ENCODE measurements at places on chromosomes 13 and 19.

DNA sequence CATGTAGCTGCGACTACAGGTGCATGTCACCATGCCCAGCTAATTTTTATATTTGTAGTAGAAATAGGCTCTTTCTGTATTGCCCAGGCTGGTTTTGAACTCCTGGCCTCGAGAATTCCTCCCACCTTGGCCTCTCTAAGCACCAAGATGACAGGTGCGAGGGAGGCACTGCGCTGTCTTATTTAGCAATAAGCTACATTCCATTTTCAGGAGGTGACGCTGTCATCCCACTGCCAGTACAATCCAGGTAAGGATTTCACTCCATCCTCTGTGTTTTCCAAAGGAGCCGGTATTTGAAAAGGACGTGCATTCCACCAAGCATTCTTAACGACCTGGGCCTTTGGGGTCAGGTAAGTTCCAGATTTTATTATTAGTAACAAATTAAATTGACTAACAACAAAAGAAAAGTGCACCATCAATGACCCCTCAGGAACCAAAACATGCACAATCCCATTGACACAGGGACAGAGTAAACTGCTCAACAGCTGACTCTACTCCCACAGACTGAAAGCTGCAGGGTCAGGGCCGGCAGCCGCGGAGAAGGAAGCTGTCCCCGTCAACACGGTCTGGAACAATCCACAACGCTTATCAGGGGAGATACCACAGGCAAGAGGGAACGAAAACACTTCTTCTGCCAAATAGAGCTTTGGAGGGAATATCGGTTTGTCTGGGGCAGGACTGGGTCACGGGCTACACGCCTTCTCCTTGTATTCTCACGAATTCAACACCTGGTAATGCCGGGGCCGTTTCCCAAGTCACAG is 82.8 kb downstream of the INSR start:
- no peak for DNase-seq

DNA sequence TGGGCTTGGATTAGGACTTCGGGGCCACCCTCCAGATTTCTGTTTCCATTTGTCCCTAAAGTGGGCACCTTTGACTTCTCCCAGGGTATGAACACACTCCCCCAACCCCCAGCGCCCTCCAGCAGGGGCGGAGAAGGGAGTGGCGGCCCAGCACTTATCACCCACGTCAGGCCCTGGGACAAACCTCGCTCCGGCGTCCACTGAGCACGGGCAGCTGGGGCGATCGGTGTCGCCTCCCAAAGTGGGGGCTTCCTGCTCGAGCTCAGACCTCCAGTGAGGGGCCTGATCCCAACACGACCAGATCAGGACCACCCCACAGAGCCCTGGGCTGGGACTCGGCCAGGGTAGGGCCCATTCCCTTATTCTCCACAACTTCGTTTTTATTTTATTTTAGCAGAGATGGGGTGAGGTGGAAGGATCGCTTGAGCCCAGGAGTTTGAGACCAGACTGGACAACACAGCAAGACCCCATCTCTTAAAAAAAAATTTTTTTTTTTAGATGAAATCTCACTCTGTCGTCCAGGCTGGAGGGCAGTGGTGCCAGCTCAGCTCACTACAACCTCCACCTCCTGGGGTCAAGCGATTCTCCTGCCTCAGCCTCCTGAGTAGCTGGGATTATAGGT is 3.7 kb upstream of the TCF3 start:
- DNase-seq: no peak

DNA sequence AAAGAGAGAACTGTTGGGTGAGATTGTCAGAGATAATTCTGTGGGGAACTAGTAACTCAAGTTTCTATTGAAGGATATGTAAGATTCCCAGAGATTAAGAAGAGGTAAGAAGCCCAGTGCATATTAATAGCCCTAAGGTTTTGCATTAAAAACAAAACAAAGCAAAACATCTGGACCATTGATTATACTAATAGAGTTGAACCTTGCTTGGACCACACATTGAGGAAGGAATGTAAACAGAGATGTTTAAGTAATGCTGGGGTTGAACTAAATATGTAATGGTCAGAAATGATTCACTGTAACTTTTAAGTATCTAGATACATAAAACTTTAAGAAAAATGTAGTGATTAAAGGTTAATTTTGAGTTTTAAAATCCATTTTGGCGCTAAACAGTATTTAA is 1770.0 kb downstream of the PCDH9 start:
- no peak for DNase-seq

DNA sequence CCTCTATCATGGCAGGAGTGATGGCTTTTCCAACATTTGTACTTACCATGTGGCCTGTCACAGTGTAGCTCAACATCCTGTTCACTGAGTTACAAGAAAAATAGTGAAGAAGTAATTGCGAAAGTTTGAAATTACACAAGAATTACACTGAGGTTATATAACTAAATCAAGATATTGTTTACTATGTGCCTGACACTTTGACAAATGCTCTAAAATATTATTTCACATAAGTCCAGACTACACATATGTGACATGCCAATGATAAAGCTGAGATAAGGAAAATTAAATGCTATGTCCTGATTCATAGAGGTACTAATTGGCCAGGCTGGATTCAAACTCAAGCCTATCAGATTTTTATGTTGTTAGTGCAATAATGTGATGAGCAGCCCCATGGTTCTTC is 451.7 kb downstream of the PCDH9 start:
- DNase-seq: no peak

- no peak for DNase-seq
Observed at GRCh38 chr13:80006940-80007339, 334.0 kb downstream of the SPRY2 start.

GRCh38 chr13:66657165-66657881 is 572.8 kb downstream of the PCDH9 start:
- DNase-seq: peak; percentile 77

GRCh38 chr19:46009530-46010510 is 13.0 kb downstream of the PGLYRP1 start:
- no peak for DNase-seq
